CD8-positive, alpha-beta memory T cell (primary cell): ENCODE measurements at places on chromosomes 7 and 10. TPM values are rescaled to one million over a fixed set of nuclear protein-coding genes. Genes with fewer than 3 reads are reported as not detected.
A peak's percentile ranks its signal among the peaks of the same experiment; 100 is the strongest.

FOXI2 gene
- total RNA-seq = not detected

DNA sequence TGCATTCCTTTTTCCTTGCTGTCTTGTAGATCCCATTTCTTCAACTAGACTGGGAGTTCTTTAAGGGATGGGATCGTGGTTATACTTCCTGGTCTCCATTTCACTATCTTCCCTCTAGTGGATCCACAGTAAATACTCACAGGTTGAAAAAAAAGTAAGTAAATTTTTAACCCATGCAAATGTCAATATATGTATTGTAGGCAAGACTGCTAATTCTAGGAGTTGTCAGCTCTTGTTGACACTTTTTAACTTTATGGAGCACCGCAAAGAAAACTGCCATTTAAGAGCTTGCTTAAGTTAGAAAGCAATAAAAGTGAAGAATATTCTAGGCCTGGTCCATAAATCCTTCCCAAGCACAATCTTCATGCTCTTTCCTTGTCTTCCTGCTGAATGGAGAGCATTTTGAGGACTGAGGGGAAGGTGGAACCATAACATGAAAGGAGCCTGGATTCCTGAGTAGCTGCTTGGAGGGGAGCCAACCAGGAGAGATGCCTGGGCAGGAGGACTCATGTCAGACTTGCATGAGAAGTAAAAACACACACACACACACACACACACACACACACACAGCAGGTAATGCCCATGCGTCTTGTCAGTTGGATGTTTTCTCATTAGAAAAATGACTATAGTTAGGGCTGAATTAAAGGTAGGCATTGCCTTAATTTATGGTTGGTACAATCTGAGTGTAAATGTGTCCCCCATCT lies 32.2 kb downstream of the VWA2 start:
- H3K4me3 ChIP-seq = no peak overlapping the region
- no peak overlapping the region for H3K27ac ChIP-seq
- no peaks in the 10 kb centered on the region for H3K4me1 ChIP-seq
- no peaks in the 10 kb centered on the region for H3K27me3 ChIP-seq

IFIT5 gene
- 6.2 TPM for total RNA-seq

GRCh38 chr7:121544238-121544637 lies 148.1 kb upstream of the FAM3C start:
- H3K4me3 ChIP-seq = no peak overlapping the region
- H3K36me3 ChIP-seq = no peaks in the 10 kb centered on the region
- H3K27ac ChIP-seq = no peak overlapping the region

GRCh38 chr10:74841265-74841973 lies 15.0 kb downstream of the KAT6B start:
- no peak for DNase-seq
- H3K27me3 ChIP-seq = no peaks in the 10 kb centered on the region
- H3K27ac ChIP-seq = no peak overlapping the region

DNA sequence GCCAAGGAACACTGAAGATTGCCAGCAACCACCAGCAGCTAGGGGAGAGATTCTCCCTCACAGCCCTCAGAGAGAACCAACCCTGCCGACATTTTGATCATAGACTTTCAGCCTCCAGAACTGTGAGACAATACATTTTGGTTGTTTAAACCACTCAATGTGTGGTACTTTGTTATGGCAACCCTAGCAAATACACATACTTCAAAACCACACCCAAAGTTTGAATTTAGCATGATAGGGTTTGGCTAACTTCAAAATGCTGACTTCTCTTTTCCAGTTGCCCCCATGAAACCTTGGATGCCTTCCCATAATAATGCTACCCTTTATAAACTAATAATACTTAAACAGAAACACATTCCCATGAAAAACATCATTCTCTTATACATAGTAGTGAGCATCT lies 149.8 kb downstream of the DGKI start:
- DNase-seq = no peak
- no peaks in the 10 kb centered on the region for H3K36me3 ChIP-seq
- H3K27me3 ChIP-seq = no peaks in the 10 kb centered on the region
- H3K4me1 ChIP-seq = no peaks in the 10 kb centered on the region
- H3K27ac ChIP-seq = no peak overlapping the region

GRCh38 chr10:7111089-7111488 lies 299.7 kb downstream of the SFMBT2 start:
- H3K27ac ChIP-seq = no peak overlapping the region
- H3K4me3 ChIP-seq = no peak overlapping the region
- H3K27me3 ChIP-seq = no peaks in the 10 kb centered on the region
- no peak for DNase-seq

AOC1 gene
- total RNA-seq = not detected

PITRM1 gene
- total RNA-seq = 132 TPM

SFR1 gene
- total RNA-seq = 13.6 TPM

DNA sequence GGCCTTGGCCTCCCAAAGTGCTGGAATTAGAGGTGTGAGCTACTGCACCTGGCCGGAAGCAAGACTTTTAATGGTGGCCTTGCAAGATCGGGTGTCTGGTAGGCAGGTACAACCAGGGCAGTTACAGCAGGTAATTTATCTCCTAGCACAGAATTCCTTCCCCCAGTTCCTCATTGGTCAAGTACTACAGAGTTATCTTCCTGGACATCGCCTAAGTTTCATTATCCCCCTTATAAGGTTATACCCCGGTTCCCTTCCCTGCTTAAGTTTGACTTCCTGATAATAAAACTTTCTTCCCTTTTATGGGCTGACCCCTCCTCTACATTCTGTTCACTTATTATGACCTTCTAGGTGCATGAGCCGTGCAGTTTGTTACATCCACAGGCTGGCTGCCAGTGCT lies 19.0 kb upstream of the CYP3A43 start:
- no peaks in the 10 kb centered on the region for H3K4me1 ChIP-seq
- no peaks in the 10 kb centered on the region for H3K27me3 ChIP-seq
- H3K4me3 ChIP-seq = no peak overlapping the region
- H3K27ac ChIP-seq = no peak overlapping the region

GRCh38 chr7:87999261-87999660 lies 65.2 kb downstream of the ADAM22 start:
- H3K27ac ChIP-seq = no peak overlapping the region
- H3K36me3 ChIP-seq = no peaks in the 10 kb centered on the region
- no peak overlapping the region for H3K4me3 ChIP-seq
- H3K27me3 ChIP-seq = no peaks in the 10 kb centered on the region
- DNase-seq = no peak

GRCh38 chr10:63466144-63466935 lies 563 bp upstream of the JMJD1C start:
- peak overlapping the region; percentile 81 for H3K27ac ChIP-seq
- peak overlapping the region; percentile 77 for H3K4me3 ChIP-seq
- H3K4me1 ChIP-seq = no peaks in the 10 kb centered on the region
- no peaks in the 10 kb centered on the region for H3K27me3 ChIP-seq
- no peaks in the 10 kb centered on the region for H3K36me3 ChIP-seq

- H3K27me3 ChIP-seq = no peaks in the 10 kb centered on the region
- DNase-seq = no peak
- no peaks in the 10 kb centered on the region for H3K4me1 ChIP-seq
- no peak overlapping the region for H3K27ac ChIP-seq
- H3K36me3 ChIP-seq = no peaks in the 10 kb centered on the region
Measured at GRCh38 chr10:30068492-30069223, 9.3 kb upstream of the JCAD start.

GRCh38 chr10:2005546-2005945 lies 268.2 kb upstream of the ADARB2 start:
- H3K36me3 ChIP-seq = no peaks in the 10 kb centered on the region
- no peak overlapping the region for H3K27ac ChIP-seq
- no peaks in the 10 kb centered on the region for H3K27me3 ChIP-seq
- H3K4me1 ChIP-seq = no peaks in the 10 kb centered on the region
- no peak overlapping the region for H3K4me3 ChIP-seq

RNF148 gene
- not detected for total RNA-seq

DNA sequence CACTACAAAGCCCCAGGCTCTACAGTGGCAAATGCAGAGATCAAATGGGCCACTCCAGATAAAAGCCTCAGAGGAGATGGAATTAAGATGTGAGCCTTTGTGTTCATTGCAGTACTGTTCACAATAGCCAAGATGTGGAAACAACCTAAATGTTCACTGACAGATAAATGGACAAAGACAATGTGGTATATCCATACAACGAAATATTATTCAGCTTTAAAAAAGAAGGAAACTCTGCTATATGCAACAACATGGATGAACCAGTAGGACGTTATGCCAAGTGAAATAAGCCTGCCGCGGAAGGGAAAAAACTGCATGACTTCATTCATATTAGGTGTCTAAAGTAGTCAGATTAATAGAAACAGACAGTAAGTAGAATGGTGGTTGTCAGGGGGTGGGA lies 170.5 kb upstream of the TBX20 start:
- no peaks in the 10 kb centered on the region for H3K4me1 ChIP-seq
- DNase-seq = no peak
- no peak overlapping the region for H3K4me3 ChIP-seq
- no peak overlapping the region for H3K27ac ChIP-seq
- no peaks in the 10 kb centered on the region for H3K36me3 ChIP-seq

DNA sequence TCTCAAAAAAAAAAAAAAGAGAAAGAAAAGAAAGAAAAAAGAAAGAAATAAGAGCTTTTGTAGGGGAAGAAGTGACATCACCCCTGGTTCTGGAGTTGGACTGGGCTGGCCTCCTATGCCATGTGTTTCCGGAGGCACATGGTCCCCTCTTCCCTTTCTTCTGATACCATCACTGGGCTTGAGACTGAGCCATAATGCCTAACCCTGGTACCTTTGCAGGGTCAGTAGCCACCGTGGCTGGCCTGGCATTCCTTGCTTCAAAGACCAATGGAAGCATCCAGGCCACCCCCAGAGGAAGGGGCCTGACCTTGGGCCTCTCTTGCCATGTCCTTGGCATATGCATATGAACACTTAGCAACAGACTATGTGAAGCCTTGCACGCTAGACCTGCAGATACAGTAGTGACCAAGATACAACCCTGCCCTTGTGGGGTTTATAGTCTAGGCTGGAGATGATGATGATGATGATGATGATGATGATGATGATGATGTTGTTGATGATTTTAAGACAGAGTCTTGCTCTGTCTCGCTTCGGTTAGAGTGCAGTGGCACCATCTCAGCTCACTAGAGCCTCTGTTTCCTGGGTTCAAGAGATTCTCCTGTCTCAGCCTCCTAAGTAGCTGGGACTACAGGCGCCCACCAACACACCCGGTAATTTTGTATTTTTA lies 31.8 kb downstream of the SUFU start:
- H3K36me3 ChIP-seq = no peaks in the 10 kb centered on the region
- H3K4me3 ChIP-seq = no peak overlapping the region
- H3K4me1 ChIP-seq = no peaks in the 10 kb centered on the region
- no peak for DNase-seq
- H3K27ac ChIP-seq = no peak overlapping the region

GRCh38 chr7:111492234-111492633 lies 70.1 kb downstream of the IMMP2L start:
- no peak overlapping the region for H3K4me3 ChIP-seq
- H3K4me1 ChIP-seq = no peaks in the 10 kb centered on the region
- no peaks in the 10 kb centered on the region for H3K36me3 ChIP-seq
- no peaks in the 10 kb centered on the region for H3K27me3 ChIP-seq

AKR1C4 gene
- not detected for total RNA-seq

DNA sequence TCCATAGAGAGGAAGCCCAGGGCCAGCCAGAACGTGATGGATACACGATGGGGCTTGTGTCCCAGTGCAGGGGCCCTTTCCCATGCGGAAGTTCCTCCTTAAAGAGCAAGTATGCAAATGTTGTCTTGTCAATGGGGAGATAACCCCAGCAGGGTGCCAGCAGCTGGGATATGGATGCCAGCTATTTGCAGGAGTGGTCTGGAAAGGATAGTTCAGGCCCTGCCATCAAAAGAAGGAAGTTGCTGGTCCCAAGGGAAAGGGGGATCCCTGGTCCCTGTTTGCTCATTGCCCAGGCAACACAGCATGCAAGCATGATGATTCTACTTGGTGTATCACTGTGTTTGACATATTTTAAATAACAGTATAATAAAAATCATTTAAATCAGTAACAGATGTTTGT lies 73.1 kb upstream of the HECW1 start:
- no peaks in the 10 kb centered on the region for H3K4me1 ChIP-seq
- no peaks in the 10 kb centered on the region for H3K36me3 ChIP-seq
- DNase-seq = no peak
- H3K27me3 ChIP-seq = no peaks in the 10 kb centered on the region

DNA sequence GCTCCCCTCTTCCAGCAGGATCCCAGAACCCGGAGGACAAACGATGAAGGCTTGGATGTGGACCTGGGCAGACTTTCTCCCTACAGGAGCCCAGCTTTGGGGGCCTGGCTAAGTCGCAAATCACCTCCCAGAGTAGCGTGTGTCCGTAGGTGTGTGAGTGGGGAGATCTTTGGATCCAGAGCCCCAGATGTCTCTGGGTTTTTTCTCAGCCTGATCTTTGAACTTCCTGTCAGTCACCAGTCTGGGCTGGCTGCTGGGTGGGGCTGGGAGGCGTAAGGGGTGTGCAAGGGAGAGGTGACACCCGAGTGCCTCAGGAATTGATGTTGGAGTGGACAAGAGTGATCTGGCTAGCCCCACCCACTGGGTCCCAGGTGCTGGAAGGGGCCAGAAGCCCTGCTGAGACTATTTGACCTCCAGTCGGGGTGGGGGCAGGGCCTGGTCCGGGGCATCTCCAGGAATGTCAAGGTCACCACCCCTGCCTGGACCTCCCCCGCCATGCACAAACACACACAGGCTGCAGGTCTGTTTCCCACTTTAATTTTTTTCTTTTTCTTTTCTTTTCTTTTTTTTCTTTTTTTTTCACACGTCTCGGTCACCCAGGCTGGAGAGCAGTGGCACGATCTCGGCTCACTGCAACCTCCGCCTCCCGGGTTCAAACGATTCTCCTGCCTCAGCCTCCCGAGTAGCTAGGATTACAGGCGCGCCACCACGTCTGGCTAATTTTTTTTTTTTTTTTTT lies at the start of gene MOGAT3:
Gene MOGAT3 (minus strand): TSS at position 175 of the 738 bp plus-strand sequence. CDS start 182 bp downstream, outside the sequence.
- no peaks in the 10 kb centered on the region for H3K27me3 ChIP-seq
- H3K27ac ChIP-seq = no peak within 1 kb of the TSS
- H3K36me3 ChIP-seq = no peaks in the 10 kb centered on the region
- DNase-seq = no peak
- no peak within 1 kb of the TSS for H3K4me3 ChIP-seq

DNA sequence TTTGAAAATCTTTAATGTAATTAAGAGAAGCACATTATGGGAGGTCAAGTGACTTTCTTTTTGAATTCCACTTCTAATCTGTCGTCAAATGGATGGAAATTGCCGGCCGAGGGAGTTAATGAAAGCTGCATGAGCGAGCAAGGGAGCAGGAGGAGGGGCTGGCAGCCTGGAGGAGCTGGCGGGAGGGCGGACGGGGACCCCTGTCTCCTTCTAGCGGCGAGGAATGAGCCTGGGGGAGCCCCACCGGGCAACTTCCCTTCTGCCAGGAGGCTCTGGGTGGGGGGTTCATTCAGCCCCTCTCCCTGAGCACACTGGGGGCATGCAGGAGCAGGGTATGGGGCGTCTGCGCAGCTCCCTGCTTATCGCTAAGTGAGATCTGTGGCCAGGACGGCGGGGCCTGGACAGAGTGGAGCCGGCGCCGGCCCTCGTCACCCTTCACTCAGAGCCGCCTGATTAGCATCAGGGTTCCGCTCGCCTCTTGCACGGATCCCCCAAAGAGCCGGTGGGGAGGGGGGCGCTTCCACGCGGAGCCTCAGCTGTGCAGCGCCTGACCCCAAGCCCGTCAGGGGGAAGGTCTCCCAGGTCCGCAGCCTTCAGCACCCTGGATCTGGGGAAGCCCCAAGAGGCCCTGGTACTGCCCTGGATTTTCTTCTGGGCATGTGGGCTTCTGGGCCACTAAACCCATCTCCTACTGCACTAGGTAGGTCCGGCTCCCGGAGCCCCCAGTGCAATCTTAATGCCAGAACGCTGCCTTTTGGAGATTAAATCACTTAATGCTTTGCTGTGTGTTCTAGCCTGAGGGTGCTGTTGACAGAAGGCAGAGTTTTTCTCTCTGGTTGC lies 680.8 kb downstream of the LRMDA start:
- no peaks in the 10 kb centered on the region for H3K36me3 ChIP-seq
- no peak for DNase-seq
- no peak overlapping the region for H3K27ac ChIP-seq
- H3K27me3 ChIP-seq = no peaks in the 10 kb centered on the region

- H3K4me1 ChIP-seq = peaks cover 14% of the 10 kb centered on the region
- H3K27me3 ChIP-seq = peaks cover 43% of the 10 kb centered on the region
- H3K27ac ChIP-seq = no peak within 1 kb of the TSS
- DNase-seq = no peak
Measured at GRCh38 chr7:127252778-127253280, at the start of gene GRM8. TSS of gene GRM8 (minus strand) at chr7:127252941.
